A375 (cell line): ENCODE measurements at places on chromosomes 12 and 14. TPM values are rescaled to one million over a fixed set of nuclear protein-coding genes. Genes with fewer than 3 reads are reported as not detected.

The GDF3 gene
- not detected in 2 replicates for total RNA-seq

The CYP27B1 gene
- total RNA-seq, result 16.1 and 17.0 TPM in 2 replicates

The TAS2R42 gene
- not detected in 2 replicates for total RNA-seq

The YBX3 gene
- 167 and 178 TPM in 2 replicates for total RNA-seq

The C12orf42 gene
- not detected in 2 replicates for total RNA-seq

The FBXW8 gene
- 14.4 and 17.9 TPM in 2 replicates for total RNA-seq

The ASIC1 gene
- total RNA-seq, result 5.9 and 7.6 TPM in 2 replicates

The PIWIL1 gene
- not detected in 2 replicates for total RNA-seq

The DDX47 gene
- total RNA-seq, result 107 and 110 TPM in 2 replicates

The RHOJ gene
- 3.7 and 5.8 TPM in 2 replicates for total RNA-seq

The COQ6 gene
- total RNA-seq, result 16.9 and 22.4 TPM in 2 replicates

The RHOF gene
- total RNA-seq, result 28.6 and 33.9 TPM in 2 replicates

The GSG1 gene
- total RNA-seq, result 0.16 TPM in 1 of 2 replicates, not detected in the other

The CARMIL3 gene
- total RNA-seq, result 0.34 and 0.41 TPM in 2 replicates

The HSP90AA1 gene
- total RNA-seq, result 225 and 231 TPM in 2 replicates

The ADAMTS20 gene
- total RNA-seq, result 0.94 and 0.98 TPM in 2 replicates

The POTEM gene
- total RNA-seq, result 1.9 and 4.2 TPM in 2 replicates

The SERPINA12 gene
- total RNA-seq, result not detected in 2 replicates

The CEP128 gene
- total RNA-seq, result 5.8 and 10.9 TPM in 2 replicates

The GZMB gene
- total RNA-seq, result not detected in 2 replicates

The OR10P1 gene
- total RNA-seq, result not detected in 2 replicates

The NEUROD4 gene
- total RNA-seq, result not detected in 2 replicates

The KRT72 gene
- not detected in 2 replicates for total RNA-seq

The PTPRQ gene
- 0.08 TPM in 1 of 2 replicates, not detected in the other for total RNA-seq

The PCED1B gene
- 3.4 and 7.2 TPM in 2 replicates for total RNA-seq

The ADAM21 gene
- total RNA-seq, result 0.04 and 0.19 TPM in 2 replicates
